ENCODE measurements at places on chromosomes 7 and 10.

GRCh38 chr10:48700493-48700892 is 15.8 kb downstream of the WDFY4 start:
- no peak for DNase-seq

DNA sequence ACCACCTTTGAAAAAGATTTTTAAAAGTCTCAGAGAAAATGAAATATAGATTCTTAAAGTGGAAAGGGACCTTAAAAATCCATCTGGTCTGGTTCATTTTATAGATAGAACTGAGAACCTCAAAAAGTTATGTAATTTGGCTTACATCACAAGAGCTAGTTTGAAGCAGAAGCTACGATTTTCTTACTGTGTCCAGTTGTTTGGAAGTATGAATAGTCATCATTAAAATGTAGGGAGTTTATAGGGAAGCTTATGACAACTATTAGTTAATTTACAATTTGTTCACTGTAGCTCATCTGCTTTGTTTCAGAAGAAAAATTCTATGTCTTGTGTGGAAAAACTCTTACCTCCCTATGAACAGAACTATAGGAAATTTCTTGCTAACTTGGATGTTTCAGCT is 26.9 kb downstream of the ZEB1 start:
- peak; percentile 30 for DNase-seq

- peak; percentile 81 for DNase-seq
Observed at GRCh38 chr7:23347682-23348180, 48.6 kb downstream of the MALSU1 start.

- peak; percentile 17 for DNase-seq
Observed at GRCh38 chr7:128176696-128177095, 64.4 kb upstream of the LEP start.

DNA sequence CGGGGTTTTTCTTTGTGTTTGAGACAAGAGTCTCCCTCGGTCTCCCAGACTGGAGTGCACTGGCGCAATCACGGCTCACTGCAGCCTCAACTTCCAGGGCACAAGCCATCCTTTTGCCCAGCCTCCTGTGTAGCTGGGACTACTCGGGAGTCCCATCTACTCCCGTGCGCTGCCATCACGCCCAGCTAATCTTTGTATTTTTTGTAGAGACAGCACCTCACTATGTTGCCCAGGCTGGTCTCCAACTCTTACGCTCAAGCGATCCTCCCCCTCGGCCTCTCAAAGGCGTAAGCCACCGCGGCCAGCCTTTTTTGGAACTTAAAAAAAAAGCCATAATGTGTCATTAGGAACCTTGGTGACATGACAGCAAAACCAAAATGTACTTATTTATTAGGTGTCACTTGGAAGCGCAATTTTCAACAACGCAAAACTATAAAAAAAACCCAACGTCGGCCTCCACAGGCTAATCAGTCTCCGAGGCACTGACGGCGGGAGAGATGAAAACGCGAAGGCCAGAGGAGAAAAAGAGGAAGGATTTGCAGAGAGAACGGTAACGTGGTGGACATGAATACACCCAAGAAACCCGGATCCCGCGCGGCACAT is 911 bp upstream of the HNRNPH3 start:
- peak; percentile 51 for DNase-seq

GRCh38 chr10:125263551-125263950 is 103.2 kb upstream of the CTBP2 start:
- DNase-seq = no peak

DNA sequence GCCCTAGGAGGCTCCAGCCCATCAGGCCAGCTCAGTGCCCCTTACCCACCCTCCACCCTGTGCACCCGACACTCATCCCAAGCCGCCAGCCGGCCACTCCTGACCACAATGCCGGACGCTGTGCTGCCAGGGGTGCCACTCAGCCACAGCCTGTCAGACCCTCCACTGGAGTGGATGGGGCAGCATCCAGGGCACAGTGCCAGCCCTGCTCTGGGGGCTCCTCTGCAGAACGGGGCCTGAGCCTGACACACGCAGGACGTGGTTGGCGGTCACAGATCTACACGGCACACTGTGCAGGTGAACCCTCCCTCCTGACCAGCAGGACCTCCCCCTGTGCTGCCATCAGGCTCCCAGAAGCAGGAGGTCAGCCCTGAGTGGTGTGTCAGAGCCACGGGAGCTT is 114.7 kb downstream of the MAD1L1 start:
- DNase-seq = no peak

- peak; percentile 77 for DNase-seq
Observed at GRCh38 chr10:95741807-95742467, 14.0 kb upstream of the ENTPD1 start.

DNA sequence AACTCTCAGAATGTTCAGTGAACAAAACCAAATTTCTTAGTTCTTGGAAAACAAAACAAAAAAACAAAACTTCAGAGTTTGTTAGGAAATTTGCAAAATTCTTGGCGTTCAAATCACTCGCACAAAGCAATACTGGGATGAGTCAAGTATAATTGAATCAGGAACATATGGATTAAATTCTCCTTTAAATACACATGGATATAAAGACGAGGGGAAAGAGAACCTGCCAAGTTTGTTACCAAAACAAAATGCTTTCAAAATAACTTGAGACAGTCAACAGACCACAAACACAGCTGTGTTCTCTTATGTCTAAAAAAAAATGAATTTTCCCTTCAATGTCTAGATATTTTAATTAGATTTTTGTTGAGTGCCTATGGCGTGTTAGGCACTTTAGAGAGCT is 93.5 kb upstream of the MPP7 start:
- DNase-seq = no peak

DNA sequence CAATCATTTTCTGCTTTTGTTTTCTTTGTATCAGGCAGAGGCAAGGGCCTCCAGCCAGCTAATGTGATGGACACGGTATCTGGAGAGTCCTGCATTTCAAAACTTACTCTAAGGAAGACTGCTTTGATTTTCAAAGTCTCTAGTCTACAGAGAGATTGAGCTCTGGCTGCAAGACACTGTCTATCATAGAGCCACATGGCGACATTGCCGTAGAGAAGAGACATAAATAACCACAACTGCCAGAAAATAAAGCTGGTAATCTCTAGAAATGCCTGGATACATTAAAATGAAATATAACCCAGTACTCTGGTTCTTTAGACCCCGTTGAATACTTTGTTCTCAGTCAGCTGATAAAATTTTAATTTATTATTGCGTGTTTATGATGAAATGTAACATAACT is 90.8 kb downstream of the OTUD1 start:
- no peak for DNase-seq

- DNase-seq = no peak
Observed at GRCh38 chr10:80468002-80468401, 13.9 kb downstream of the TSPAN14 start.

DNA sequence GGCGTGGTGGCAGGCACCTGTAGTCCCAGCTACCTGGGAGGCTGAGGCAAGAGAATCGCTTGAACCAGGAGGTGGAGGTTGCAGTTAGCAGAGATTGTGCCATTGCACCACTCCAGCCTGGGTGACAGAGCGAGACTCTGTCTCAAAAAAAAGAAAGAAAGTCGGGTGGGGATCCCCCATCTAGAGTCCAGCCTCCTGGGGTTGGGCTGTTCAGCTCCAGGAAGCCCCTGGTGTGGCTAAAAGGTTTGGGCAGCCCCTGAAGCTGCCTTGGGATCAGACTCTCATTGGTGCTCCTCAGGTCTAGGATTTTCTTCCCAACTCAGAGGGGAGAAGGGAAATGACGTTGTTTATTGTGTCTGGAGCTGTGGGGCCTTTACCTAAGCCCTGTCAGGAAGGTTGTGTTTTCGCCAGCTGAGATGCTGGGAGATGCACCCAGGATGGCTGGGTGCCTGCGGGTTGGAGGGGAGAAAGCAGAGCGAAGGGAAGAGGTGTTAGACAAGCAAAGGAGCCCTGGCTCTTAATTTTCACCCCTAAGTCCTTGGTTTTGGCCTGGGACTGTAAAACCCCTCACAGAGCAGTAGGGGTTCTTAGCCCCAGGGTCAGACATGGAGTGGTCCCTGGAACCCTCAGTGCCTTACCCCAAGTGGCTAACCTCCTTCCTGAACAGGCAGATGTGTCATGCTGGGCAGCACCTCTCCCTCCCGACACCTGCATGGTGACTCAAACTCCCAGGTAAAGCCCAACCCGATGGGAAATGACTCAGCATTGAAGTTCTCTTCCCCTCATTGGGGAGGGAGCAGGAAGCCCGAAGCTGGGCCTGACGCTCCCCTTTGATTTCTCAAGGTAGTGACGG is 21.1 kb downstream of the PLAU start:
- no peak for DNase-seq

- DNase-seq = no peak
Observed at GRCh38 chr10:32057036-32057372, 779 bp upstream of the KIF5B start.

DNA sequence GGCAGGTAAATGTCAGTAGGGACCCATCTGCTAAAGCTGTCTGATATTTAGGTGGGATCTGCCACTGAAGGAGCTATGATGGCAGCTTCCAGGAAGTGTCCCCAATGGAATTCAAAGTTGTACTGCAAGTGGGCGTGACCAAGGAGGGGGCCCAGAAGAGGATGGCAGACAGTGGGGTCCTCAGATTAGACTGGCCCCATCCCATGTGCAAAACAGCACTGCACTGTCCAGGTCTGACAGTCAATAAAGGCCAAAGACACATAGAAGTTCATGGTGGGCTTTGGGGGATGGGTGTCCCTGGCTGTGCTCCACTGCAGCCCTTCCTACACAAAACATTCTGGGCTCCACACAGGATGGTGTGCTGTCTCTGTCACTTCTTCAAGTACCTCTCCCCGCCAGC is 49.8 kb upstream of the SORCS1 start:
- DNase-seq = no peak

DNA sequence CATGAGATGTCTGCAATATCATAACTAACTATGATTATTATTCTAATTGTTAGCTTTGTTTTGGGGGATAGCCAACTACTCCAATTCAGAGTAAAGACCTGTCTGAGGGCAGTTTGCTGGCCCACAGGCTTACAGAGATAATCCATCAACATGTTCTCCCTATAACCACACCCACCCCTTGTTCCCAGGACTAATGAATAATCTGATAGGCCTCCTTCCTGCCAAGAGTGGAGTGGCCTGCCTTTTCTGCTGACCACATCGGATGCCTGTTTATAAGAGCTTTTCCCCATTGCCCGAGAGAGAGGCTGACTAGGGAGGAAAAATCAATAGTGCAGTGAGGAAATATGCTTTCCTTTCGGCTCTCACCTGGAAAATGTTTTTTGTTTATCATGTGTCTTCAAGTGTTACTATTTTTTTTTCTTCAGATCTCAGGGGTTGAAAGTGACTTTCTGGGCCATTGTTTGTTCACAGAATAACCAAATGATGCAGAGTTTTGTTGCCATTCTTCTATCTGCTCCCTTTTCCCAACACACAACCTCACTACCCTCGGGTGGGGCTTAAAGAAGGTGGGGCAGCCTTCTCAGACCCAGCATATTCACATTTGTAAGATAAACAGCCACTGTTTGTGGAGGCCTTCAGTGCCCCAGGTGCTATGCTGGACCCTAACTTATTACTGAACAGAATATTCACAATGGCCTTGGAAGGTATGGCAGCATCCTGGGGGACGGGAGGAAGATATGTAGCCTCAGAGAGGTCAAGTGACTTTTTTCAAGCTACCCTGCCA is 38.4 kb downstream of the PLPP4 start:
- DNase-seq = peak; percentile 71

GRCh38 chr10:128230401-128230800 is 104.2 kb upstream of the MKI67 start:
- no peak for DNase-seq

DNA sequence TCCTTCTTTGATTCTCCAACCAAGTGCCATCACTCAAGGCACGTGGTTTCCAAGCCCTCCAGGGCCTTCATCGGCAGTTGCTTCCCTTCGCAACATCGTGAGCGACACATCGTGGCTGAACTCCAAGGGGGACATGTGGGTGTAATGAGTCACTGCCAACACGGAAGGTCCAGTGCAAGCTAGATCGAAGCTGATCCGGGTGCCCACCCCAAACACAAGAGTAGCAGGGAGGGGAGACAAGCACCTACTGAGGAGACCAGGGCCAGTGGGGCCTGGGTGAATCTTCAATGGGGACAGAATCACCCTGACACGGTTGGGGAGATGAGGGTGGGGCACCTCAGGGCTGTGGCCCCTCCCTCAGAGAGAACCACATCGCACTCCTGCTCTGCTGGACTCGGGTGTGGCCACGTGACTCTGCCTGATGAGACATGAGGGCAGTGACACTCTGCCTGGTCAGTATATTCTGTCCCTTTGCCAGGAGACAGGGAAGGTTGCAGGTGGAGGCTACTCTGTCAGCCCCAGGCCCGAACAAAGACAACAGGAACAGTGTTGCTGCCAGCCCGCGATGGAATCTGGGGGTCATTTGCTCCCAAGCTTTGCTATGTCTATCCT is 36.8 kb upstream of the HSPA12A start:
- DNase-seq = no peak

- peak; percentile 98 for DNase-seq
Observed at GRCh38 chr7:22589641-22590201, 89.7 kb upstream of the STEAP1B start.

DNA sequence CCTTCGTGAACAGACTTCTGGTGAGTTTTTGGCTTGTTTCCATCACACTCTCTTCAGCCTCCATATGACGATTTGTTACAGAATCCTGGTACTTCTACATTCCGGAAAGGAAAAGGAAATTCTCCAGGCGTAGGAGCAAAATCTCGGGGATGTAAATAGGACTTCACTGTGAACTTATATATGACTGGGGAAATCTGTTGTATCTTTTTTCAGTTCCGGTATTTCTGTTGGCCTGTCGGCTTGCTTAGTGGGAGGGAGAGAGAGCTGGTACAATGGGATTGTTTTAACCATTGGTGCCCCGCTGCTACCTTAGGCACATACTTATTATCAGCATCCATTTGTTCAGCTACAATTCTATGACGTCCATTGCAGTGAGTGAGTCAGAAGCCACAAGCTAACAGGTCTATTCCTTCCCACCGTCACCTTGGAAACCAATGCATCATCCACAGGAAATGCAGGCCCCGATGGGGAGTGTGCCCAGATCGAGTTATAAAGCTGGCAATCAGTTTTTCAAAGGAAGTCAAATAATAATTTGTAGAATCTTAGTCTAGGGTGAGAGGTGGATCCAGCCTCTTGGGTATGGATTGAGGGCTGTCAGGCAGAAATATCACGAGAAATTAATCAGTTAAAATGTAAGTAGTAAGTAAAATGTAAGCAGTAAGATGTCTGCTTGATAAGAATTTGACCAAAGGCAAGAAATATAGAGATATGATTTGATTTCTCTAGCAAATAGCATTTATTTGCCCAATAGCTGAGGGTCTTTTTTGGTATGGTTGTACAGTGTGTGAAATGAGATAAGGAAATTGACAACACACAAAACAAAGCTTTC is 92.0 kb upstream of the MKLN1 start:
- peak; percentile 100 for DNase-seq

GRCh38 chr7:151875942-151876898 is 695 bp downstream of the PRKAG2 start:
- DNase-seq = peak; percentile 18

Measured in fibroblast of the aortic adventitia (primary cell).